ENCODE measurements at places on chromosomes 7 and 10.

DNA sequence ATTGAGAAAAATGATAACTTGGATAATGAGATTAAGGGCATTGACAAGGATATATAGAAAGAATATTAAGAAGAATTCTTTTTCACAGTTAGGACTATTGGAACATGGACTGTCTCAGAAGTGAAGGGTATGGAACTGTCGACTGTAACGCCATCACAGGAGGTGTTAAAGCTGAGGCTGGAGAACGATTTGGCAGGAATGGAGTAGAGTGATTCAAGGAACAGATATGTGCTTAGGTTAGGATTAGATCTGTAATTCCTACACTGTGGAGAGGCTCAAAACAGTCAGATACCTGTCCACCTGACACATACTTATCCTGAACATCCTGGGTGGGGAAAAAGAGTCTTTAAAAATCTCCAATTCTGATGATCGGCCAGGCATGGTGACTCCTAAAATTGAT lies 30.9 kb downstream of the RHOBTB1 start:
- no peak for DNase-seq

- no peak for DNase-seq
Measured at GRCh38 chr7:111762211-111762610, 199.9 kb upstream of the IMMP2L start.

DNA sequence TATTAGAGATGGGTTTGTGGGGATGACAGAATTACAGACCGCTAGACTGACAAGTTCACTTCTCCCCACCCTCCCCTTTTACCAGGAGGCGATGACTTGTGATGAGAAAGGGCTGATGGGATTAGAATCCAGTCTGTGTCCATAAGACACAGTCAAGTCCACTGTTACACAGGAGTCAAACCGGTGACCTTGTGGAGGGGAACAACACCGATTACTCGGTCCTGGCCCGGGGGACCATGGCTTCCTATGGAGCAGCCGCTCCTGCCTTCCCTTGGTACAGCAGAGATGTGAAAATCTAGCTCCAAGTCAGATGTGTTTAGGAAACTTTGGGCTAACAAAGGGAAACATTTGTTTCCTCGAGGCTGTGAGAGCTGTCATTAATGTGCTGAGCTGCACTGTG lies 105.5 kb downstream of the ACTR3B start:
- DNase-seq = no peak

DNA sequence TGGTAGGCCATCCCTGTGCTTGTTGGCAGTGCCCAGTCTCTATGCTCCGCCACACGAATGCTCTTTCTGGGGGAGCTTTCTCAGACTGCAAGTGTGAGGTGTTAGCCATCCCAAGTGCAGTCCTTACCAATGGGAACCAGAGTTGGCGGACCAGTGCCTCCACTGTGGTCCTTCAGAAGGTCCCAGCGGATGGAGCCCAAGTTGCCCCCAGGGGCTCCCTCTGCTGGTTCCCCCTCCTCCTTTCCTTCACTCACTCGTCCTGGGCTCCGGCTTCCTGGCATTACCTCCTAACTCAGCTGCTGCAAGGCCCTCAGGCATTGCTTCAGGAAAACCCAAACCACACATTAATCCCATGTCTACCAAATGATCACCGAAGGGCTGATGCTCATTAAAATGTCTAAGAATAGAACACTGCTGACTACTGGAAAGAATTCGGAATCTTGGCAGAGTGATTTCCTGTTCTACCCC lies 139.8 kb downstream of the CUBN start:
- no peak for DNase-seq

- DNase-seq = no peak
Measured at GRCh38 chr7:43656997-43657396, 72.3 kb downstream of the COA1 start.

- DNase-seq = no peak
Measured at GRCh38 chr7:28355635-28356319, 56.5 kb upstream of the CREB5 start.

DNA sequence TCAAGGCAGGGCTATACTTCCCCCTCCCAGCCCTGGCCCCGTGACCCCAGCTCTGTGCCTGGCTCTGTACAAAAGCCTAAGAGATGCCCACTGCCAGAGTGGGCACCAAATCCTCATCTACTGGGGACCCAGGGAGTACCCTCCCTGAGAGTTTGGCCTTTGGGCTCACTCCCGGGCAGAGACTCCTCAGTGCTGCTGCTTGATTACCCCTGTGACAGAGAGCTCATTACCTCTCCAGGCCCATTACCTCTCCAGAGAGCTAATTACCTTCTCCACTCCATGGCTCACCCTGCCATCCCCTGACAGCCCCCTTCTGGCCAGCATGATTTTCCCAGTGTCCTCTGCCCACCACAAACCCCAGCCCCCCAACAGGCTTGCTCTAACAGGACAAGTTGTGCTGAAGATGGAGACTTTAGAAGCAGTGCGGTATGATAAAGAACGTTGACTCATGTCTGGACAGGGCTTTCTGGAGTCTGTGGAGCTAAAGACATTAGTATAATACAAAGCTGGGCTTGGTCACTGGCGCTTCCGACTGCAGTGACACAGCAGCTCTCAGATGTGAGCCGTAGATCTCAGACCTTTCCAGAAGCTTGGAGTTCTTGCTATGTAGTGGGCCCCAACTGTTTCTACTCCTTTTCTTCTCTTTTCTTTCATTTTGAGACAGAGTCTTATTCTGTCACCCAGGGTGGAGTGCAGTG lies 111.3 kb upstream of the KCTD7 start:
- no peak for DNase-seq

GRCh38 chr7:134649226-134649775 lies 2.6 kb downstream of the BPGM start:
- peak; percentile 72 for DNase-seq

DNA sequence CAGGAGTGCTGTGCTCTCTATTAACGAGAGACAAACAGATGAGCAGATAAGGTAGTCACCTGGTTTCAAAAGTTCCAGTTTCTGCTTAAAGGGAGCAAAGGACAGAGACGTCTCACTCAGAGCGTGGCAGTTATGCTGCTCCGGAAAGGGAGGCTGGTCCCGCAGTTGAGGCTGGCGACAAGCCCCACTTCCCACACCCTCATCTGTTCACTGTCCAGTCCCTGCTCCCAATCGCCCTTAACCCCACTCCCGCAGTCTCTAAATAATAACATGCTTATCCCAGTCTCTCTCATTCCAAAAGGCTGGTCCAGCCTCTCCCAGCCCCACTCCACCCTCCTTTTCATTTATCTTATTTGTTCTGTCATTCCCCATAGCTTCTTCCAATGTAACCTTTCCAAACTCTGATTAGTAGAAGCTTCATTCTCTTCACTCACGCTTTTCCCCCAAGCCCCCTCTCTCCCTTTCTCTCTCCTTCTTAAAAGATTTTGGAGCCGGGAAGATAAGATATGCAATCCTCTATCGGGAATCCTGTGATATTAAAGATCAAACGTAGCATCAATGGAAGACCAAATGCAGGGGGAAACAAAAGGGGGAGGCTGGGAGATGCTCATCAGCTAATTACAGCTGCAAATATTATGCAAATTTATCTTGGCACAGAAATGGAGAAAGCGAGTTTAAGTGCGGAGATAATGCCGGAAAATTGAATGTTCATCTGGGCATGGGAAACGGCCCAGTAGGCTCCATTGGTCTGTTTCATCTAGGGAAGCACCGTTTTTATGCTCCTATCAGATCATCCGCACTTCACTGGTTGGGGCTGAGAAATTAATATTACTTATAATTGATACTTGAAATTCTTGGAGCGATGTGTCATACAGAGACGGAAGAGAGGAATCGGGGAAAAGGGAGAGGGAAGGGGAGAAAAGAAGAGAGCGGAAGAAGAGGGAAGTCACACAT lies 16.3 kb upstream of the GATA3 start:
- DNase-seq = no peak

GRCh38 chr7:51135576-51135975 lies 181.0 kb downstream of the COBL start:
- no peak for DNase-seq

GRCh38 chr7:133957845-133958244 lies 169.3 kb upstream of the LRGUK start:
- no peak for DNase-seq

GRCh38 chr10:9253121-9253520 lies 1198.6 kb downstream of the GATA3 start:
- no peak for DNase-seq

- DNase-seq = no peak
Measured at GRCh38 chr10:23437963-23438546, 820 bp upstream of the OTUD1 start.

GRCh38 chr7:113404245-113404644 lies 285.9 kb upstream of the SMIM30 start:
- peak; percentile 69 for DNase-seq

DNA sequence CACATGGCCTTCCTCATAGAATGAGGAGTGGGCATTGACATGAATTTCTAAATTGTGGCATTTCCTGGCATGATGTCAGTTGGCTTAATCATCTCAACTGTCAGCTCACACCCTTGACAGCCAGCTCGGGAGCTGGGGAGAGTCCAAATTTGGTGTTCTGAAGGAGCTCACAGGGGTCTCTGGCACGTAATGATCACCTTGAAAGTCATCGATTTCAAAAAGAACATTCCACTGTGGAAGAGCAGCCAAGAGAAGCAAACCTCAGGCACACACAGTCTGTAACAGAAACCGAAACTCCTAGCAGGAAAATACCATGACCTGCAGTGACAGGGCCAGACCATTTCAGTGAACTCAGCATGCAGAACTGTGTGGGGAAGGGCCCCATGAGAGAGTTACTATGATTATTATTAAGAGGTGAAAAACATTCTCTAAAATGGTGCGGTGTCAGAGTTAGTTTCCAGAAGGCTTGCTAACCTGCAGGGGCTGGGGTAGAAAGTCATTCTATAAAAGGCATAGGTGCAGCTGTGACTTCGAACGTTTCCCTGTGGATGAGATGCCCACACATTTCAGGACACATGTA lies 26.4 kb upstream of the KLF6 start:
- peak; percentile 41 for DNase-seq

DNA sequence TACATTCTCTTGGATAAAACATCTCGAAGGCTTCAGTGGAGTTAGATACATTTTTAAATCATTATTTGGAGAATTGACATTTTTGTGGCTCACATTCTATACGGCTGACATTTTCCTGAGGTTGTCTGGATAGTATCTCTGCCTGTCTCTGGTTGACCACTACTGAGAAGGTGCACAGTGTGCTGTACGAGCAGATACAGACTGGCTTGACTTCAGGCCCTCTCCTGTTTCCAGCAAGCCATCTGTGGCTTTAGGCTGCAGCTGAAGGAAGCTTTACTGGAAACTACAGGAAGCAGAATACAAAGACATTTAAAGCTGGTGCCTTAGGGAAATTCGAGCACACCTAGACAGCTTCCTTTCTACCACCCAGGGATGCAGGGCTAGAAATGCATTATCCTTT lies 39.3 kb upstream of the RSU1 start:
- DNase-seq = no peak

DNA sequence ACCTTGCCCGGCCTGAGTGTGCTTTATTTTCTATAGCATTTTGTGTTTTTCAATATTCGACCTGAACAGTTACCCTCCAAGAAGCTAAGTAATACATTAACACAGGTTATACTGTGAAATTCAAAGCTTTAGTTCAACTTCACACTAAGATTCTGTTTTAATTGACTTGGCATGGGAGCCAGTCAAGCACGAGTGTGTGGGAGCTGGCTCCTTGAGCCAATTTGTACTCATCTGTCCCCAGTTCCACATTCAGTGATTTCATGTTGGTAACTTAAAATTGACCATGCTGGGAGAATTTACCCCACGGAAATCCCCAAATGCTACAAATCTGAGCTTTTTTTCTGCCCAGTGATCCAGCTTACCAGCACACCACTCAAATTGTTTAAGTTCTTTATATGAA lies 20.3 kb downstream of the TSPAN12 start:
- DNase-seq = no peak

DNA sequence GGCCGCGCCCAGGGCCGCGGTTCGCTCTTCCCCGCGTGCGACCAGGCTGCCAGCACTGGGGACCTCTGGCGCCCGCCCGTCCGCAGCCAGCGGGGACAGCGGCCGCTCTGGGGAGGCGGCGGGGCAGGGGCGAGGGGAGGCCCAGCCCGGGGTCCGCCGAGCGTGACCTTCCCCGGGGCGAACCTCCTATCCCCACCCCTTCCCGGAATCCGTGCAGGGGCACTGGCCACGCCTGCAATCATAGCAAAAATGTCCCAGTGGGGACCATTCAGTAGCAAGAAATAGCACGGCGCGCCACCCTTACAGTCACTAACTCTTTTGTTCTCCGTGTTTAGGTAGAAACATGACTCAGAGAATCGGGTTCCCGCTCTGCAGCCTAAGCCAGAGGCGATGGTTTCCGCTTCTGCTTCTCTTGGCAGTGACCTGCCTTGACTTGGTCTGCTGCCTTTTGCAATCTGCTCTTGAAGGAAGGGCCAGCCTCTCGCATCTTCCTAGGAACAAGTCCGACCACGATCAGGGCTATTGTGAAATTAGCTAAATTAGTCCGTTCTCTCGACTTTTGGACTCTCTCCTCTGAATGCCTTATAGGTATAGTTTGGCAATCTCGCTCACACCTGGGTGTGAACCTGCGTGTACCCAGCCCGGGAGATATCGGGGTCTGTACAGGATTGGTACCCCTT lies 79.3 kb upstream of the ACBD5 start:
- no peak for DNase-seq

DNA sequence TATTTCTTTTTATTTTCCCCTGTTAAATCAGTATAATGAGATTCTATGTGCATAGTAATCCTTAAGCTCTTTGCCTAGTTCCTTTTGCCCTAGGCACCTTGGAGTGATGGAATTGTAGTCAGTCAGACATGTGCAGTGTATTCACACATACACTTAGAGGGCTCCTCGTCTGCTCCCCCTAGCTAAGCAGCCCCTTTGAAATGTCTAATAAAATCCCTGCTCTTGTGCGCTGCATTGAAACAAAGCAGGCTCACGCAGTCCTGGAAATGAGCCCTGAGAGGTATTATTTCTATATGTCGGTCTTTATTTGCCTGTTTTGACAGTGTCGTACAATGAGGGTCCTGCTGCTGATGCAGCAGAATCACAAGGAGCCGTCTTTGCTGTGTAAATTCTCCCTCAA lies 258.7 kb downstream of the AUTS2 start:
- DNase-seq = no peak

DNA sequence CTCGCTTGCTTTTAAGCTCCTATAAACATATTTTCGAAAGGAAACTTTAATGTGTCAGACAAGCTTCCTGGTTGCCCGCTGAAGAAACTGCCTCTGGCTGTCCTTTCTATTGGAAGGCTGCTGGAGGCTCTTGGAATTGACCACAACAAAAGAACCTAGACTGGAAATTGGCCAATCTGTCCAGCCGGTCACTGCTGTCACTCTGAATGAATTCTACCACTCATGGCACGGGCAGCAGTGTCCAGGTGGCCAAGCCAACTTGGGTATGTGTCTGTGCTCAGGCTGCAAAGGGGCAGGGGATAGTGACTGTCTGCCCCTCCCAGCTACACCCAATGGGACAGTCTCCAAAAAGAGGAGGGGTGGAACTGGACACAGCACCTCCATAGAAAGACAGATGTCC lies 57.6 kb downstream of the CDH23 start:
- no peak for DNase-seq

All from Karpas-422 (cell line).